ENCODE measurements at places on chromosomes 11 and 22.

- DNase-seq: no peak
These were observed 158.4 kb downstream of the TEAD1 start for GRCh38 chr11:12832480-12833224.

DNA sequence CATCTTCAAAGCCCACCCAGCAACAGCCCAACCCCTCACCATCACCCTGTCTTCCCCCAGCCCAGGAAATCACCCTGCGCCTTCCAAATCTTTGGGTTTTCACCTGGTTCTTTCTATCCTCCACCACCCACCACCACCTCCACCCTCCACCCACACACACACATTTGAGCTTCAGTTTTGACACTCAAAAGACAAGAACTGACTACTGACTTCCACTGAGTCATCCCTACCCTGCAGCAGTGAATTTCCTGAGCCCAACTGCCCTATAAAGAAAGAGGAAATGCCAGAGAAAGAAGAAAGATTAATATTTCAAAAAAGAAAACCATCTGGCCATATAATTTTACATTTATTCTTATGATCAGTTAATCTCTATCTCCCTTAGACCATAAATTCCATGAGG, 137.5 kb downstream of the CHST1 start:
- peak; percentile 18 for DNase-seq

GRCh38 chr11:28227460-28227859, 119.3 kb downstream of the METTL15 start:
- DNase-seq: peak; percentile 3

- DNase-seq: peak; percentile 89
These were observed 40.7 kb downstream of the SFI1 start for GRCh38 chr22:31537019-31537535.

- DNase-seq: peak; percentile 58
These were observed 422.4 kb upstream of the CADM1 start for GRCh38 chr11:115926601-115927000.

DNA sequence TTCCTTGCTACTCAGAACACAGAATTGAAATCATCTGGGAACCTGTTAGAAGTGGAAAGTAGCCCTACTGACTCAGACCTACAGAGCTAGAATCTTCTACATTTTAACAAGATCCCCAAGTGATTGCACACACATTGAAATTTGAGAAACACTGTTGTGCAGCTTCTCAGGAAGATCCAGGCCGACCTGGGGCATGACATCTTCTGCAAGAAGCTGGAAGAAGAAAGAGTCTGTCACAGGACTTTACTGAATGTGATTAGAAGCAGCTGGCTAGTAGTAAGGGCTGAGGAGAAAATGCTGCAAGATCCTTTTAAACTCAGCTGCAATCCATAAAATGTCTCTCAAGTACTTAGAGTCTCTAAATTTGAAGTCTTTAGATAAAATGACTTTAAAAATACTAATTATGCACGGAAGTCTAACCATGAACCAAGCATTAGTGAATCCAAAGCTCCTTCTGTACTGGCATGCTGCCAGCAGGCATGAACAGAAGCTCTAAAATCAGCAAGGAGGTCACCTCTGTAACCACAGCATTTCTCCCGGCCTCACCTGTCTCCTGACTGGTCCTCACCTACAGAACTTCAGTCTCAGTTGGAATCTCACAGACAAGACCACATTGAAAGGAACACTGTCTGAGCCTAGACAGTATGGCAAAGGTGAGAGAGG, 85.0 kb downstream of the SERGEF start:
- no peak for DNase-seq

- DNase-seq: no peak
These were observed 4.8 kb upstream of the VPS11 start for GRCh38 chr11:119062779-119063178.

DNA sequence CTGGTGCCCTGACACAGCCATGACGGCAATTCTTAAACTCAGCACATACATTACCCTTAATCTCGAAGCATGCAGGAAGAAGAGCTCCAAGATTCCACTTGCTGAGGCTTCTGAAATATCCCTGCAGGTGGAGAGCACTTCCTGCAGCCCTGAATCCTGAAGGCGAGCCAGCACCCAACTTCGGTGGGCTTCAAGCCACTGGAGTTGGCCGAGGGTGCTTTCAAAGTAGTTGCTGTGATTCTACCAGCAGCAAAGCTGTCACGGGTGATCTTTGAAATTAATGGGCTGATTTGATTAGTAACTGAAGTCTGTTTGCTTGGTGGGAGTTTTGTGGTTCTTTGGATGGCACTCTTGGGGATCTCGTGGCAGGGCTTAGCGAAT, 9.0 kb upstream of the FTH1 start:
- DNase-seq: no peak

DNA sequence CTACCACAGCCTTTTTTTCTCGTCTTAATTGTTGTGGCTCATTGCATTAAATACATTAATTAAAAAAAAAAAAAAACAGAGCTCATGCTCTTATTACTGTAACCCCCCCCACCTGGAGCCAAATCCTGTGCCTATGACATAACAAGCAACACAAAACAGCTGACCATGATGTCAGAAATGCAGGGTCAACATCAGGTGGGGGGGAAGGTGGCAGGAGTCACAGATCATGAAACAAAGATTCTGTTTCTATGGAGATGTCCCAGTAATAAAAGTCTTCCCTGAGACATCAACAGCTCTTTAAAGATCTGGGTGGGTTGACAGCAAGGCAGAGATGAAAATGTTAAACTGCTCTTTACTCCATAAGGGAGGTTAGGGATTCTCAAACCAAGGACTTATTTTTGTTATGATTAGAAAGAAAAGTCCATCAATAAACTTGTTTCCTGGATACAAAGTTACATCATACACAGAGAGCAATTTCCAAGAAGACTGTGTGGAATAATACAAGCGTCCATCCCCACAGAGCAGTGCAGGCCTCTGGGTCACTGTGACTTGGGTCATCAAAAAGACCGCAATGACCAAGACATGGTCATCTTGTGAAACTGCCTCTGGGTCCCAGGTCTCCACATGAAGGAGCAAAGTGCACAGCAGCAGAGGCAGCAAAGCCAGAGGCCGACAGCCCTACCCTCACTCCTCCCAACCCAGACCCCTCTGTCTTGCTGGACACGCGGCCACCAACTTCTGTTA, 42.7 kb upstream of the CYP2D6 start:
- DNase-seq: no peak

GRCh38 chr22:49010070-49010863, 817.4 kb downstream of the BRD1 start:
- no peak for DNase-seq

DNA sequence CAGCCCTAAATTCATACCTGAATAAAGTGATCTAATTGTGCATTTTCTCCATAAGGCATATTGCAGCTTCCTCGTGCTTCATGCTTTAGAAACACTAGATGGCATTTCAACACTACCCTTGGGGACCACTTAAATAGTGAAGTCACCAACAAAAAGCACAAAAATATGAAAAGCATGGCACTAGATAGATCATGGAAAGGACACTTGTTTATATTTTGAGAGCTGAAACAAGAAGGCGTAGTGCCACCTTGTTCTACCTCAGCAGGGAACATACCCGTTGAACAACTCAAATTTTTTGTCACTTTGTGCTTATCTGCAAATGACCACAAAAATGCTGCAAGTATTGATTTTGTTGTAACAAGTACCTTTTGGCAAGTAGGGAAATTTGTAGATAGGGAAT, 8.6 kb downstream of the TBCEL start:
- DNase-seq: peak; percentile 33

- no peak for DNase-seq
These were observed 697.9 kb upstream of the ANO5 start for GRCh38 chr11:21494946-21495345.

- no peak for DNase-seq
These were observed 1.7 kb downstream of the ANKRD13D start for GRCh38 chr11:67290801-67291200.

- no peak for DNase-seq
These were observed 292.2 kb downstream of the ST3GAL4 start for GRCh38 chr11:126647735-126648134.

- DNase-seq: no peak
These were observed 42.6 kb downstream of the TEAD1 start for GRCh38 chr11:12716816-12717215.

GRCh38 chr11:71446942-71447688, 1.1 kb downstream of the DHCR7 start:
- no peak for DNase-seq

DNA sequence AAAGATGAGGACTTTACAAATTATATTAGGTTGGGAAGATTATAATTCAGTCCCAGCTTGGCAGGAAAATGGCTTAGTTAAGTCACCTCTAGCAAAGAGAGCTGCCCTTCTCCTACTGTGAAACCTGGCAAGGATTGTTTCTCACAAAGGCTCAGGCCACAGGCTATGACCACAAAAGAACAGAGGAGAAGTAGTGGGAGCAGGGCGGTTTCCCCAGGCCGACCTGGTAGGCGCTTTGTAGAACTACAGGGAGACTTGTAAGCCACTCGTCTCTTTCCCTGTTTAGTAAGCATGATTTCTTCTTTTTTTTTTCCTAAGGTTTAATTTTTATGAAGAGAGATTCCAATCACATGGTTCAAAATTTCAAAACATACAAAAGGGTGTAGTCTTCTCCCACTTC, 4.6 kb downstream of the SNAP29 start:
- DNase-seq: no peak

GRCh38 chr11:115452241-115452640, 52.0 kb downstream of the CADM1 start:
- DNase-seq: no peak

- no peak for DNase-seq
These were observed 51.4 kb upstream of the CRTAM start for GRCh38 chr11:122786896-122787295.

DNA sequence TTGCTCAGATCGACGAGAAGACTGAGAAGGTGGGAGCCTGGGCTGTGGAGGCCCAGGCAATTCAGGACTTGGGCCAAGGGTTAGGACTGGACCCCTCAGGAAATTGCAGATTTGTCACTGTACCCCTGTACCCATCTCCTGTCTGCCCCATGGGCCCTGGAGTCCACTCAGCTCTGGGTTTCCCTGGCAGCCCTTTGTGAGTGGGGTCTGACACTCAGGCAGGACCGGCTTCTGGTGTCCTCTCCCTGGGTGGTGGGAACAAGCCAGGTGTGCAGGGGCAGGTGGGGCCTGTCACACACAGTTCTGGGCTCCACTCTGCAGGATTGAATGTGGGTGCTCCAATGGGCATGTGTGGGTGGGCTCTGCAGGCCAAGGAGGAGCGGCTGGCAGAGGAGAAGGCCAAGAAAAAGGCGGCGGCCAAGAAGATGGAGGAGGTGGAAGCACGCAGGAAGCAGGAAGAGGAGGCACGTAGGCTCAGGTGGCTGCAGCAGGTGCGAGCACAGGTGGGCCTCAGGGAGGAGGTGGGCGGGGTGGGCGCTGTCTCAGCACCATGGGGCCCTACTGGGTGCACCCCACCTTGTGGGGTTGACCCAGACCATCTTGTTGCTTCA, 21.6 kb downstream of the INCENP start:
- no peak for DNase-seq

DNA sequence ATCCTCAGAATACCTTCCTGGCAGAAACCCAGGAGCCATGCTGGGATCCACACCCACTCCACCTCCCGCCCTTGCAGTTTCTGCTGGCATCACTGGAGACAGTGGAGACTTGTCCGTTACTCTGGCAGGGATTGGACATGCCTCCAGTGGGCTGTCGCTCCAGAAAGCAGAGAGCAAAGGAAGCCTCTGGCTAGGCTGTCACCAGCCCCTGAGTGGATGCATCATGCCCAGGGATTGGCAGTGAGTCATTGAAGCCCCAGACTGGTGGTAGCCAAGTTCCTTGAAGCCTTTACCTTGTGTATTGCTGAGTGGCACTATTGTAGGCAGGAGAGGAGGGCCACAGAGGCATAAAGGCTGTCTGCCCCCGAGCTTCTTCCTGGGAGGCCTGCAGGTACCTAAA, 34.8 kb upstream of the E2F8 start:
- no peak for DNase-seq

GRCh38 chr11:28140689-28141455, 32.7 kb downstream of the METTL15 start:
- no peak for DNase-seq

DNA sequence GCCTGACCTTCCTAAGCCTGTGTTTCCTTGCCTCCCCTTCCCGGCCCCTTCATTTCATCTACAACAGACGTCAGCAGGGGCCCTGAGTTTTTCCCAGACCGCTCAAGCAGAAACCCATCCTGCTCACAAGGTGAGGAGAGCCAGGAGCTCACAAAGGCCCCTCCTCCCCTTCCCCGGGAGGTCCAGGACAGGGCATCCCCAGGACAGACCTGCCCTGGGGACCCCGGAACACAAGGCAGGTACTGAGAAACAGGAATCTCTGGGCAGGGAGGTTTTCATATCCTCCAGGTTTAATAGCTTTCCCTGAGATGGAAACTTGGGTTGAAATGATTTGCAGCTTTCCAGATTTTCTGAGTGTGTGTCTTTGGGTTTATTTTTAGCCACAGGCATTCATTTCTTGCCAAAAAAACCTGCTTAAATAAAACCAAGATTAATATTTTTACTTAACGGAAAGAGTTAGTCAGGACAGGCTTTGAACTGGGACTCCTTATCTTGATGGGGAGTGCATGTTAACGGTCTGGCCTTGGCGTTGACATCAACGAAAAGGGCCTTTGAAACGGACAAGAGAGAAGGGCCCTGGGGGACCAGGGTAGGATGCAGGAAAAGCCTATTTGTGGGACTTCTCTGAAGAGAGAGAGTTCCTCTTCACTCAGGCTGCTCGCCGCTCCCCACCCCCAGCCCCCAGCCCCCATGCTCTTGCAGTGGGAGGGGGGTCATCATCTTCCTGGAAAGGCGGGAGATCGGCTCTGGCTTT, 38.5 kb downstream of the TIMP3 start:
- DNase-seq: no peak

DNA sequence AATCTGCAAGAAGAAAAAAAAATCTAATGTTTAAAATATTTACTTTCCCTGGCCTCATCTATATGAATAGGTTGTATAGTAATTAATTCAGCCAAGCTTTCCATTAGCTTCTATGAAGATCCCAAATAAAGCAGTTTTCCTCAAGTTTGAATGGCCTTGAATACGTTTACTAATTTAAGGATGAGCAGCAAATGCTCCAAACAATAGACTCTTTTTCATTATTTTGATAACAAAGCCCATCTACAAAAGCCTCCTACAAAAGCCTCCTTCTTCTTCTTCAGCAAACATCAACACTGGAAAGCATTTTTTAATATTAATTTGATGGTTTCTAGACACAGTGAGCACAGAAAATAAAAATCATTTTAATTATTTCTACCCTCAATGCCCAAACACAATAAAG, 1130.3 kb upstream of the CNTN5 start:
- DNase-seq: no peak

DNA sequence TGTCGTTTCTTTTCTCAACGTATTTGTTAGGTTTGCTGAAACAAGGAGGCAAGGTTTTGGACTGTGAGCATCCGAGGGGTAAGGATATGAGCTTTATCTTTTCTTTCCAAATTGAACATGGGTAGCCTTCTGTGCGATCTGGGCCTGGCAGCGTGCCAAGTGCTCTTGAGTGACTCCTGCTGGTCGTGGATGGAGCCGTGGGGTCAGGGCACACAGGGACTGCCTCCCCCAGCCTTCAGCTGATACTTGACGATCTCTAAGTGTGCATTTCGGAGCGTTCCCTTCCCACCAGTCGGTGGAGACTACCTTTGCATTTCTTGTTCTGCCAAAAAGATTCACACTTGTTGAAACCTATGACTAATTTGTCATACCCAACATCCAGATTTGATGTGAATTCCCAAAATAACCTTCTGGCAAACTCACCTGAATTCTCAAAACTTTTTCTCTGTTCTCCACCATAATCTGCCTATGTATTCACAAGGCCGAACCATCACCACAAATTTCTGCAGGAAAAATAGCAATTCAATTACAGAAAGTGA, 40.1 kb upstream of the CLMP start:
- DNase-seq: peak; percentile 41

Measured in GM12865 (cell line).